ENCODE measurements at places on chromosomes 13 and 19. TPM values are rescaled to one million over a fixed set of nuclear protein-coding genes. Genes with fewer than 3 reads are reported as not detected.

DNA sequence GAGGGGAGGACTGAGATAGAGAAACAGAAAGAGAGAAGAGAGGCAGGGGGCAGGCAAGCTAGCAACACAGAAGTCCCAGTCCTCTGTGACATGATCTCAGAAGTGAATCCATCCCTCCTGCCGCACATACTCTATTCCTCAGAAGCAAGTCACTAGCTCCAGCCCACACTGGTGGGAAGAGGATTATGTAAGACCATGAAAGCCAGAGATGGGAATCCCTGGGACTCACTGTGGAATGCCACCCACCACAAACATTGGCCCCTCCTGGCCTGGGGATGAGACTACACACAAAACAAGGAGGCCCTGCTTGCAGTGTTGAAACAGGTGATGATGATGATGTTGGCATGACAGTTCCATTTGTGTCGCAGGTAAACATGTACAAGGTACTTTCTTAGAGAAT is 419.9 kb downstream of the IRS2 start:
- DNase-seq = no peak

- DNase-seq = no peak
Measured at GRCh38 chr13:40503011-40503410, 163.4 kb downstream of the FOXO1 start.

Gene CGB2
- not detected for total RNA-seq

DNA sequence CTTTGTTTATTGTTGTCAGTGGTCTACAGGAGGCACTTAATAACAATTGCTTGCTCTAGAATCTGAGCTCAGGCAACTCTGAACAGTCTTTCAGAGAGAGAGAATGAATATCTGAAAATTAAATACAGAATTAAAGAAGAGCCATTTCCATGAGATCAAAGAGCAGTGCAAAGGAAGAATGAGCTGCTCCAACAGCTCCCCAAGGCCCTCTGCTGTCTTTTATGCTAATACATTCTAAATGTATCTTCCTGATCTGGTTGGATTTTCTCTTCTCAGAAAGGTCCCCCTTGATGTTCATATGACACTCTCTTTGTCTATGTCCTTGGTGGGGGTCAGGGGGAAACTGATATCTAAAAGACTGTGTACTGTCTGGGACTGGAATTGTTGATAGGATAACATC is 1029.6 kb downstream of the PCDH9 start:
- no peak for DNase-seq

DNA sequence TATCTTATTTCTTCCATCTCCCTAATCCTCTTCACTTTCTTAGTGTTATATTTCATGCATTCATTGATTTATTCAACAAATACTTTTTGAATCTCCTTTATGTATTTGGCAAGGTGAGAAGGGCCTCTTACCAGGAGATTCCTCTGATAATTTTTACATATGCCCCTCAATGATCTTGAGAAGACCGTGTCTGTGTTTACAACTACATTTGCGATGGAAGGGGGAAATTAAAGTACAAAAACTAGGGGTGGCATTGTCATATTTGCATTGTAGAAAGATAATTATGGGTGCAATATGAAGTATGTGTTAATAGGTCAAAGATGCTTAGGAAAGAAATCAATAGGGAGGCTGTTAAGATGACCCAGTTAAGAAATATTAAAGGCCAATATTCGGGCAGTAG is 1108.4 kb upstream of the MIR17HG start:
- DNase-seq = no peak

DNA sequence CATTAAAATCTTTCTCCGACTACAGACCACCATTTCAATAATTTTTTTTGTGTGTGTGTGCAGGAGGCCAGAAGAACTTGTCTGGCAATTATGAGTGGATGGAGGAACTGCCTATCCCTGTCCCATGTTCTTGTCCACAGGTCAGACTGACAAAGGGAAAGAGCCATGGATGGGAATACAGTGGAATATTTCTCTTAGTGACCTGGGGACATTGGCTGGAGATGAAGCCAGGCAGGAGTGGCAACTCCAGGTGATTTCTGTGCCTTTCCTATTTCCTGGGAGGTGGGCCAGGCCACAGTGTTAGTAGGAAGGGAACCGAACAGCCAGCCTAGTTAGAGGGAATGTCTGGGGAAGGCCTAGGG is 3.7 kb downstream of the PSG9 start:
- no peak for DNase-seq

GRCh38 chr13:107238262-107238981 is 670.5 kb upstream of the ARGLU1 start:
- no peak for DNase-seq
